ENCODE measurements at places on chromosomes 6 and 20.

DNA sequence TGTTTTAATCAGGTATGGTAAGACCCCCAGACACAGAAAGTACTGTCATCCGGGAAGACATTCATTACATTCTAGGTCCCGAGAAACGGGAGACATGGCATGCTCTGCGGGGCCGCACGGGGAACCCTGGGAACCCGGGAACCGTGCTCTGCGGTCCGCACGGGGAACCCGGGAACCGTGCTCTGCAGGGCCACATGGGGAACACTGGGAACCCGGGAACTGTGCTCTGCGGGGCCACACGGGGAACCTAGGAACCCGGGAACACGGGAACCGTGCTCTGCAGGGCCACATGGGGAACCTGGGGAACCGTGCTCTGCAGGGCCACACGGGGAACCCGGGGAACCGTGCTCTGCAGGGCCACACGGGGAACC lies 165.6 kb upstream of the SULF2 start:
- H3K27ac ChIP-seq, result no peak overlapping the region
- DNase-seq, result no peak
- H3K27me3 ChIP-seq, result peaks cover 11% of the 10 kb centered on the region
- H3K4me3 ChIP-seq, result no peak overlapping the region
- no peaks in the 10 kb centered on the region for H3K36me3 ChIP-seq
- peaks cover 7% of the 10 kb centered on the region for H3K4me1 ChIP-seq

GRCh38 chr6:16205377-16206144 lies 32.8 kb upstream of the GMPR start:
- peaks cover 27% of the 10 kb centered on the region for H3K4me1 ChIP-seq
- no peak for DNase-seq
- no peaks in the 10 kb centered on the region for H3K27me3 ChIP-seq

- no peak overlapping the region for H3K27ac ChIP-seq
- H3K36me3 ChIP-seq, result no peaks in the 10 kb centered on the region
- peak overlapping the region; percentile 8 for H3K4me3 ChIP-seq
- peaks cover 79% of the 10 kb centered on the region for H3K27me3 ChIP-seq
- DNase-seq, result no peak
Observed at GRCh38 chr6:31354864-31355582, 2.0 kb downstream of the HLA-B start.

- no peak overlapping the region for H3K4me3 ChIP-seq
- no peak for DNase-seq
- no peak overlapping the region for H3K27ac ChIP-seq
- peaks cover 4% of the 10 kb centered on the region for H3K4me1 ChIP-seq
Observed at GRCh38 chr6:47690214-47690613, 8.2 kb upstream of the ADGRF4 start.

DNA sequence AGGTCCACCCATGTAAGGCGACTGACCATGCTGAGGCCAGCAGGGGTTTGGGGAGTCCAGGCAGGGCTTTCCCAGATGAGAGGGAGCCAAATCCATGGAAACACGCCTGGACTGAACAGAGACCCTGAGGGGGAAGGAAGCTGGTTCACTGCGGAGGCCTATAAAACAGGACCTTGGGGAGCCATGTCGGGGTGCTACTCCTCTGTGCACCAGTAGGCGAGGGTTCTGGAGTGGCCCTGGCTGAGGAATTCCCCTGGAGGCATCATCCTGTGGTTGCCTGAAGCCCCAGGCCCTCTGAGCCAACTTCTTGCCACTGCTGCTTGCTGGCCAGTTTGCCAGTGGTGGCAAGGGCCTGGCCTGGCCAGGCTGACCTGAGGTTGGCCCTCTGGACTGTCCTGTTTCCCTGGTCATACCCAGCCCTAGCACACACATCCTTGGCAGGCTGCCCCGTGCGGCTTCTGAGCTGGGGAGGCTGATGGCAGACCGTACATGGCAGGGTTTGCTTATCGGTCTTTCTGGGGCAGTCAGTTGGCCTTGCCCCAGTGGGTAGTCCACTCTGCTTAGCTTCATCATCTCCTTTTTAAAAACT lies 2.2 kb upstream of the LRRN4 start:
- no peaks in the 10 kb centered on the region for H3K36me3 ChIP-seq
- H3K27me3 ChIP-seq, result peaks cover 21% of the 10 kb centered on the region
- peaks cover 44% of the 10 kb centered on the region for H3K4me1 ChIP-seq

GRCh38 chr6:98909236-98909635 lies 38.5 kb downstream of the FBXL4 start:
- no peaks in the 10 kb centered on the region for H3K4me1 ChIP-seq
- H3K27me3 ChIP-seq, result no peaks in the 10 kb centered on the region
- H3K4me3 ChIP-seq, result no peak overlapping the region
- H3K36me3 ChIP-seq, result peaks cover 39% of the 10 kb centered on the region
- DNase-seq, result no peak

DNA sequence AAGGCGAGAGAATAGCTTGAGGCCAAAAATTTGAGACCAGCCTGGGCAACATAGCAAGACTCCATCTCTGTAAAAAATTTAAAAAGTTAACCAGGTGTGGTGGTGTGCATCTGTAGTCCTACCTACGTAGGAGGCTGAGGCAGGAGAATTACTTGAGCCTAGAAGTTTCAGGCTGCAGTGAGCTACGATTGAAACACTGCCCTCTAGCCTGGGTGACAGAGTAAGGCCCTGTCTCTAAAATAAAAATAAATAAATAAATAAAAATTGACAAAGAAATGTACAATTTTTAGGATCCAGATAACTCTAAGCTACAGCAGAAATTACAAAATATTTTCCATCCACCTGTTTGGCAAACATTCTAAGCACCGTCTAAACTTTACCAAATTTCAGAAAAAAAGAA lies 941.0 kb upstream of the ADGRB3 start:
- no peak overlapping the region for H3K27ac ChIP-seq
- H3K4me1 ChIP-seq, result peaks cover 3% of the 10 kb centered on the region
- H3K4me3 ChIP-seq, result no peak overlapping the region
- DNase-seq, result no peak
- H3K36me3 ChIP-seq, result no peaks in the 10 kb centered on the region

DNA sequence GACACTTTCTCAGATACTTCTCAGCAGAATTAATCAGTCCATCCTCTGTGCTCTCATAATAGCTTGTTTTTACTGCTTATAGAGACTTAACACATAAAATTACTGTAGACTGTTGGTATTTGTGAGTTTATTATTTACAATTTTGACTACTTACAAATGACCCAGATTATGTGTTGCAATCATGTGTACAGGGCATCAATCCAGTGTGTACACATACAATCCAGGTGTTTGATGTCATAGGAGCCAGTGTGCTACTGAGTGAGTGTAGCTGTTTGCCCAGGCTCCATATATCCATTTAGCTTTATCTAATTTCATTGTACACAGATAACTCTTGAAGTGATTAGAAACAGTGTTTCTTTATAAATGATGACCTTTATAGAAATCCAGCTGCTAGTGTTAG lies 31.3 kb downstream of the TRMT11 start:
- H3K4me1 ChIP-seq, result peaks cover 6% of the 10 kb centered on the region
- H3K27me3 ChIP-seq, result no peaks in the 10 kb centered on the region
- no peak overlapping the region for H3K4me3 ChIP-seq
- H3K36me3 ChIP-seq, result peaks cover 36% of the 10 kb centered on the region
- no peak for DNase-seq

- H3K4me3 ChIP-seq, result no peak overlapping the region
- no peak for DNase-seq
- H3K4me1 ChIP-seq, result no peaks in the 10 kb centered on the region
Observed at GRCh38 chr6:96545882-96546281, 17.0 kb upstream of the FHL5 start.

DNA sequence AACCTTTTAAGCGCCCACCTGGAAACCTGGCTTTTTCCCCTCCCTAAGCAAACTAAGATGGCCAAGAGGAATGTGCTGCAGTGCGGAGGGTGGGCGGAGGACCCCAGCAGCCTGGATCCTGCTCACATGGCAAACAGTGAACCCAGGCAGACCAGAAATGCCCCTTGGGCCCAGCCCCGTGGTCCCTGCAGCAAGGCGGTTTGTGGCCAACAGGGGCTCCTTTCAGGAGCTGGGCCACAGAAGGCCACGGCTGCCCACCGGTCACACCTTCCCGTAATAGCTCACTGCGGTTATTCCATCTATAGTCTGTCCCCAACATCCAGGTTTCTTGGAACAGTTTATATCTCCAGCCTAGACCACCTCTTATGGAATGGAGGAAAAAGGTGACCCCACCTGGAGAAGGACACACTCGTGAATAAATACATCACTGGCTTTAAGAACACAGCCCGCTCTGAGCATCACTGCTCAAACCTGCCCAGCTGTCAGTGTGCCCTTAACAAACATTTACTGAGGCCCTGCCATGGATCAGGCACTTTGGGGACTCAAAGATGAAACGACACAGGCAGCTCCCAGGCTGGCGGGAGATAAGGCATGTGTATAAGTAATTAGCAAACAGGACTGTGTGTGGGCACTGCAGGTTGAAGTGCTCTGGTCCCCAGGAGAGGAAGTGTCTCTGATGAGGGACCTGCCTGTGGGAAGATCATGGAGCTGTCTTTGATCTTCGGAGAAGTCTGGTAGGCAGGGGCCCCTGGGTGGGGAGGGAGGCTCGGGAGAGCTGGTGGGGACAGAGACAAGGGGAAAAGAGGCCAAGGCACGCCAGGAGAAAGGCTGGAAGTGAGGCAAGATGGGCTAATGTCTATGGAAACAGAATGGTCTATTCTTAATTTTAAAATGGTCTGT lies 3.2 kb upstream of the TUBB1 start:
- peaks cover 35% of the 10 kb centered on the region for H3K27me3 ChIP-seq
- DNase-seq, result no peak
- H3K36me3 ChIP-seq, result no peaks in the 10 kb centered on the region
- peaks cover 15% of the 10 kb centered on the region for H3K4me1 ChIP-seq
- no peak overlapping the region for H3K4me3 ChIP-seq
- peak overlapping the region; percentile 21 for H3K27ac ChIP-seq

- no peaks in the 10 kb centered on the region for H3K36me3 ChIP-seq
- no peaks in the 10 kb centered on the region for H3K4me1 ChIP-seq
- no peak overlapping the region for H3K4me3 ChIP-seq
- no peak overlapping the region for H3K27ac ChIP-seq
Observed at GRCh38 chr20:24787071-24787470, 162.0 kb upstream of the CST7 start.

DNA sequence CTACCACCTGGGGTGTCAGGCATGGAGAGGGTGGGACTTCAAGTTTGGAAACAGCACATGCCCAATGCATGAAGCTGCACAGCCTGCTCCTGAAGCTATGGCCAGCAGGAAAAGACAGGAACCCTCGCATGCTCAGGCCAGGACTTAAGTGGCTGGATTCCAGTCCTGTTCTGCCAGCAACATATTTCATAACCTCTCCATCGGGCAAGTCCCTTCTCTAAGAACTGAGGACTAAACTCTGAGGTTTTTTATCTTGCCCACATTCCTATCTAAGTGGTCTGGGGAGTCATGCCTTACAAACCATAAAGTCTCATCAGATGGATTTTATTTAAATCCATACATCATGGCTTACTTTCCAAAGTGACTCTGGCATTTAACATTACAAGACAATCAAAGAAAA lies 27.5 kb upstream of the AGPAT4 start:
- no peak for DNase-seq
- no peak overlapping the region for H3K4me3 ChIP-seq
- peaks cover 4% of the 10 kb centered on the region for H3K27me3 ChIP-seq

DNA sequence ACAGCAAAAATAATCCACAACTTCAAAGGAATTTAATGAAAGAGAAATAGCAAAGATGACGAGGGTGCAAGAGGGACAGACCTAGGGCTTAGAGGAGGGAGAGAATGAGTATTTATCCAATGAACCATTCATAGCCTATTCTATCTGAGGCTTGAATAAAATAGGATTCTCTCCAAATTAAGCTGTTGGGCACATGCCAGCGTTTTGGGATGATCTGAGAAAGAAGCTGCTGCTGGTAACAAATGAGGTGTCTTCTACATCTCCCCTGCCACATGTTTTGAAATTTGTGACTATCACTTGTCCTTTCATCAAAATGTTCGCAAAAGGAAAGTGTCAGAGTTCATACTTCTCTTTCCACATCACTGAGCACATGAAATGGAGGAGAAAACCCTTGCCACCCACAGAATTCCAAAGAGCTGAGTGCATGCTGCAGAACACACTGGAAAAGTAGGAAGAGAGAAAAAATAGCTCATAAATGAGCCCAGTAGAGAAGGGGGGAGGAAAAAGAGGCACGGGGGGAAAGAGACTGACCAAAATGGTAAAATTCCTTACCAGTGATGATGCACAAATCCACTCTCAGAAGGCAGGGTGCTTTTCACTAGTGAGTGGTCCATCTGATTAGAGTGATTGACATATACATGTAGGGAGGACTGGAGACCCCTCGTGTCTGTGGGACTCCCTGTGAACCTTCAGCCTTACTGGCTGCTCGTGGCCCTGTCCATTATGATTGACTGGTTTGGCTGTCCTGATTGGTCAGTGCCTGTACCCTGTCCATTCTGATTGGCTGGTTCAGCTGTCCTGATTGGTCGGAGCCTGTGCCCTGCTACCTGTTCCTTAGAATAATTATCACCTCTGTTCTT lies 180.5 kb downstream of the OGFRL1 start:
- no peaks in the 10 kb centered on the region for H3K4me1 ChIP-seq
- H3K27ac ChIP-seq, result no peak overlapping the region
- no peak overlapping the region for H3K4me3 ChIP-seq
- H3K27me3 ChIP-seq, result no peaks in the 10 kb centered on the region
- H3K36me3 ChIP-seq, result no peaks in the 10 kb centered on the region
- no peak for DNase-seq

GRCh38 chr6:77466055-77466450 lies 2.8 kb upstream of the HTR1B start:
- H3K4me1 ChIP-seq, result peaks cover 10% of the 10 kb centered on the region
- H3K36me3 ChIP-seq, result no peaks in the 10 kb centered on the region
- DNase-seq, result peak; percentile 46

DNA sequence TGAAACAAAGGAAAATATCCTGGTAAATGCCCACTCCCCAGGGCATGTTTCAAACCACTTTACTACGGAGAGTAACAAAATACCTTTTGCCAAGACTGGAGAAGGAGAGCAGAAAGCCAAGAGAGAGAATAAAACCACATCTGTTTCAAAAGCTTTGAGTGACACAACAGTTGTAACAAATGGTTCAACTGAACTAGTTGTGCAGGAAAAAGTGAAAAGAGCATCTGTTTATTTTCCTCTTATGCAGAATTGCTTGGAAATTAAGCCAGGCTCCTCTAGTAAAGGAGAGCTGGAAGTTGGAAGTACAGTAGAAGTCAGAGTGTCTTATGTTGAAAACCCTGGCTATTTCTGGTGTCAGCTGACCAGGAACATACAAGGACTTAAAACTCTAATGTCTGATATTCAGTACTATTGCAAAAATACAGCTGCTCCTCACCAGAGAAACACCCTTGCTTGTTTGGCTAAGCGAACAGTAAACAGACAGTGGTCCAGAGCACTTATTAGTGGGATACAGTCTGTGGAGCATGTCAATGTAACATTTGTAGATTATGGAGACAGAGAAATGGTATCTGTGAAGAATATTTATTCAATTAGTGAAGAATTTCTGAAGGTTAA lies 2.6 kb downstream of the TDRD6 start:
- no peaks in the 10 kb centered on the region for H3K36me3 ChIP-seq
- H3K4me1 ChIP-seq, result peaks cover 4% of the 10 kb centered on the region
- H3K27ac ChIP-seq, result no peak overlapping the region
- no peak overlapping the region for H3K4me3 ChIP-seq
- peaks cover 52% of the 10 kb centered on the region for H3K27me3 ChIP-seq

- H3K4me3 ChIP-seq, result no peak overlapping the region
- no peaks in the 10 kb centered on the region for H3K36me3 ChIP-seq
- no peak overlapping the region for H3K27ac ChIP-seq
- peaks cover 5% of the 10 kb centered on the region for H3K4me1 ChIP-seq
Observed at GRCh38 chr6:143157131-143157530, 96.4 kb downstream of the AIG1 start.

All from progenitor cell of endocrine pancreas (in vitro differentiated cells).